ENCODE measurements at places on chromosomes 12 and 14.

GRCh38 chr14:65496178-65496993 lies 83.9 kb downstream of the FUT8 start:
- peak; percentile 8 for DNase-seq

GRCh38 chr12:92085040-92085735 lies 60.5 kb downstream of the BTG1 start:
- no peak for DNase-seq

GRCh38 chr14:61342486-61342885 lies 21.1 kb downstream of the PRKCH start:
- DNase-seq: no peak

- no peak for DNase-seq
These were observed 36.3 kb downstream of the SNRNP35 start for GRCh38 chr12:123494124-123494851.

DNA sequence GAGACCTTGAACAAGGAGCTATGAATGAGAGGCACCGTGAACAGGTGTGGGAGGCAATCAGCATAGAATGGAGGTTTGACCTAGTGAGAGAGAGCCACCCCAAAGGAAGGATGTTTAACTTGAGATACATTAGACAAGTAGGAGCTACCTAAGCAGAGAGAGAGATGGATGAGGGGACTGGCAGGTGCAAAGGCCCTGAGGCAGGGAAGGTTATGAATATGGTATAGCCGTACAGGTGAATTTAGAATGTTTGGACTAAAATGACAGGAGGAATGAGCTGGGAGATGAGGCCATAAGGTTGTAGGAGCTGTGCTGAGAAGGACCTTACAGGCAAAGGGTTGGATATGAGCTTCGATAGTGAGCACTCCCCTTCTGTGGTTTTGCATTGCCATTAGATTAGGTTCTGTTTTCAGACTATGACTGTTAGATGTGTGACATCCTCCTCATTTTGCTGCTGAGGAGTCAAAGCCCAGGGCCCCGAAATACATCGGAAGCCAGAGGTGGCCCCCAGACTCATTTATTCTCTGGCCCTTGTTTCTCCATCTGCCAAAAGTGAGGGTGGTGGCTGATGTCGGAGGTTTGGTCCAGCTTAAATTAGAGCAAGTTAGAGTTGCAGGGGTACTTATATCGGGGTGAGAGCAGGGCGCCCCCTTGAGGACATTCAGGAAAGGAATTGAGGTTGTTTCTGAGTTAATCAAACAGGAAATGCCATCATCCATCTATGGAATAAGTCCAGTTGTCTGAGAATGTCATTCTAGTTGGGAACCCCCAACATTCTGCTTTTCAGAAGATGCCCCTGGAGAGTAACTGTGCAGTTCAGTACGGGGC lies 29.4 kb downstream of the SLC24A4 start:
- DNase-seq: no peak

- peak; percentile 48 for DNase-seq
These were observed 42.5 kb upstream of the BCAT1 start for GRCh38 chr12:24991209-24992049.

DNA sequence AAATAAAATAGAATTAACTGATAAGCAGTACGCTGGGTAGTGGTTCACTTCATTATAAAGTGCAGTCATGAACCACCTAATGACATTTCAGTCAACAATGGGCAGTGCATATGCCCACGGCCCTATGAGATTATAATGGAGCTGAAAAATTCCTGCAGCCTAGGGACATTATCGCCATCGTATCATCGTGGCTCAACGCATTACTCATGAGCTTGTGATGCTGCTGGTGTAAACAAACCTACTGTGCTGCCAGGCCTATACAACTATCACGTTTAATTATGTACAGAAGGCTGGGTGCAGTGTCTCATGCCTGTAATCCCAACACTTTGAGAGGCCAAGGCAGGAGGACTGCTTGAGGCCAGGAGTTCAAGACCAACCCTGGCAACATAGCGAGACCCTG lies 62.3 kb upstream of the TMEM263 start:
- DNase-seq: no peak

- DNase-seq: no peak
These were observed 215.0 kb downstream of the BMP4 start for GRCh38 chr14:53741479-53742232.

DNA sequence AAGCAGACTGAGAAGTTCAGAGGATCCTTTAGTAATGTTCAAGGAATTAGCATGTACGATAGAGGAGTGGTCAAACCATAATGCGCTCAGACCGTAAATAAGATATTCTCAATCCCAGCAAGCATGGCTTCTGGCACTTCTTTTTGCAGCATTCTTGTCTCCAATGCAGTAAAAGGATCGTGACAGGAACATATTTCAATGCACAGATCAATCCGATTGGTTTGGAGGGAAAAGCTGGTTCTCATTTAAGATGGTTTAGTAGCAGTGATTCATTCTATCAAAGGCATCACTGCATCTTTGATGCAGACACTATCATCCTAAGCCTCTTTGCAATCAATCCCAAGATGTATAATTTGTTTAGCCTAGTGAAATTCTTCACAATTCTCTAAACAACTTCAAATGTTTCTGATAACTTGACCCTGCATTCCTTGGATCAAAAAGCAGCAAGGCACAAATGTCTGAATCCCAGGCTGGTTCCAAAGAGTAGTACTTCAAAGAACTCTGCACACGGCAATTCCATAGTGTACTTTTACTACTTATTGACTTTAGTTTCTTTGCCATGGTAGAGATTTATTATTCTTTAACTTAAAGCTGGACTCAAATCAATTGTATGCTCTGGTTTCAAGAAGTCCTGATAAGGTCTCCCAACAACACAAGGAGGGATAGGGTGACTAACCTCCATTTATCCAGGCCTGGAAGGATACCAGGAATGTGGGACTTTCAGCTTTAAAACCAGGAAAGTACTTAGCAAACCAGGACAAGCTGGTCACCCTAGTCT lies 96.8 kb upstream of the MDM1 start:
- no peak for DNase-seq

DNA sequence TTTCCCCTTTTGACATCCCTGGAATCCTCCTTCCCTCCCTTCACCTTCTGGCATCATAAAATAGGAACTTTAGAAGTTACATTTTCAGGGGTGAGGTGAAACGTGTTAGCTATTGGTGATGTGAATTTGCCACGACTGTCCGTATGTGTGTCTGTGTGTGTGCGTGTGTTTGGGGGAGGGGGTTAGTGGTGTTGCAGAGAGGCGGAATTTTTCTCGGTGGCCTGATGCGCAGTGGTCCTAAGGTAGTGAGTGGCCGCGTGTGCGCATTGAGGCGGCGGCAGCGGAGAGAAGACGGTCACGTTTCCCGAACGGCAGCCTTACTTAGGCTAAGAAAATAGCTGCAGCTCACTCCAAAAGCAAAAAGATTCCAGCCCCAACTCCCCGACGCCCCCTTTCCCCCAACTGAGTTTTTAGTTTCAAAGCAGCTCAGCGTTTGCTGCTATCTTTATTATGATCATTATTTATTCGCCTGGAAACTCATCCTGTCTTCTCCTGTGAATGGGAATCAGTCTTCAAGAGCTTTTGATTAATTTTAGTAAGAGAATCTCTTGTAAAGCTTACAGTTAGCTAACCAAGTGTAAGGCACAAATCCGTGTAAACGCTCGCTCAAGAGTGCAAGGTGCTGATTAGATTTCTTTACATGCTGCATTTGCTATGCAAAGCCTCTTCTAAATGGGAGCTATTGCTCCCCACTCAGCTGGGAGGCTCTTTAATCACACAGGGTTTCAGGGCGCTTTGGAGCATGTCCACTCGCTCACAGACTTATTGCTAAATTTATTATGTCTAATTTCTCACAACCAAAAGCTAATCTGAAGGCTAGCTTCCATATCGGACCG lies 4.7 kb downstream of the FLRT2 start:
- no peak for DNase-seq

DNA sequence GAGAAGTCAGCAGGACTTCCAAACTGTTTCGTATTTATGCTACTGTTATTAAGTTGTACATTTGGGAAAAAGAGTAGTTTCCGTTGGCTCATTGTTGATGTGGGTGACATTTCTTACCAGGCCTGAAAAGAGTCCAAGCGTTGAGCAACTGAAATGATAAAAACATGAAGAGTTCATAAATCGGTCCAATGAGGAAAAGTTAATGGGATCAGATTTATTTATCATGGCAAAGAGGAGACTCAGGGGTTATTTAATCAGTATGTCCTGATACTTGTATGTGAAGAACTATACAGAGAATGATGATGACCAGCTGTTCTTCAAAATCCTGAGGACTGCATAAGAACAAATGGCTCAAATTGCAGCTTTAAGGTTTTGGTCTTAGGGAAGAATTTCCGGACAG lies 7.7 kb downstream of the VRK1 start:
- DNase-seq: no peak

DNA sequence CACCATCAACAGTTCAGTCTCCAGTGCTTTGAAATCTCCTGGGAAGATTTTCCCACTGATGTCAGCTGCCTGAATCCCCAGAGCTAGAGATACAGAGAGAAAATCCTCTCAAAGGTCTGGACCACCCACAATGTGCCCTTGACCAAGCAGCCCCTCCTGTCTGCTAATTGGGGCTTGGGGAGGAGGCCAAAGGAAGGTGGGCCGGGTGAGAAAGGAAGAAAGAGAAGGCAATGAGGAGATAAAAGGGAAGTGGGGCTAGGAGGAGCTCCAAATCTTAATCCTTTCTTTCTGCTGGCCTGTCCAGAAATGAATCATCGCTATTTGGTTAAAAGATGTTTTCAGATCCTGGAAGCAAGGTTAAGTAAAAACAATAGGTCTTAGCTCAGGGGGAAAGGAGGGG lies 322.9 kb downstream of the BCL11B start:
- no peak for DNase-seq

DNA sequence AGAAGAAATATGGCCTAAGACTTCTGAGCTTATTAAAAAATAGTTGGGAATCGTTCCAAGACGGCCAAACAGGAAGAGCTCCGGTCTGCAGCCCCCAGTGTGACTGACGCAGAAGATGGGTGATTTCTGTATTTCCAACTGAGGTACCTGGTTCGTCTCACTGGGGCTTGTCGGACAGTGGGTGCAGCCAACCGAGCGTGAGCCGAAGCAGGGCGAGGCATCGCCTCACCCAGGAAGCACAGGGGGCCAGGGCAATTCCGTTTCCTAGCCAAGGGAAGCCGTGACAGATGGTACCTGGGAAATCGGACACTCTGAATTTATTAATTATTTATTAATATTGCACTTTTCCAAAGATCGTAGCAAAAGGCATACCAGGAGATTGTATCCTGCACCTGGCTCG lies 857.8 kb downstream of the C12orf50 start:
- no peak for DNase-seq

- no peak for DNase-seq
These were observed 1.4 kb downstream of the PSMB5 start for GRCh38 chr14:23033251-23033727.

DNA sequence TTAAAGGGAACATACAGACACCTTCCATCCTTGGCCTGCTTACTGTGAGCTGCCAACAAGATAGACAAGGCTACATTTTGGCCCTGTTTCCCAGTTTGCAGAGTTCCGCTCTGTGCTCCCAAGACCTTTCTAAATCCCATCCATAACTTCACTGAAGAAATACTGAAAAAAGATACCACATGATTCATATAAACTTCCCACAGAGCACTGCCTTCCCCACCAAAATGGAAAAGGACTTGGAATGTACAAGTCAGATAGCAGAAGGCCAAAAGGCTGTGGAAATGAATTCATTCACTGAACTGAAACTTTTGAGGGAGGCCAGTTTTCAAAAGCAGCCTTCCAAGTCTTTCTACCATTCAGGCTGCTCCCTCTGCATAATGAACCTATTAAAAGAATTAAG lies 29.6 kb downstream of the PDZRN4 start:
- DNase-seq: no peak

DNA sequence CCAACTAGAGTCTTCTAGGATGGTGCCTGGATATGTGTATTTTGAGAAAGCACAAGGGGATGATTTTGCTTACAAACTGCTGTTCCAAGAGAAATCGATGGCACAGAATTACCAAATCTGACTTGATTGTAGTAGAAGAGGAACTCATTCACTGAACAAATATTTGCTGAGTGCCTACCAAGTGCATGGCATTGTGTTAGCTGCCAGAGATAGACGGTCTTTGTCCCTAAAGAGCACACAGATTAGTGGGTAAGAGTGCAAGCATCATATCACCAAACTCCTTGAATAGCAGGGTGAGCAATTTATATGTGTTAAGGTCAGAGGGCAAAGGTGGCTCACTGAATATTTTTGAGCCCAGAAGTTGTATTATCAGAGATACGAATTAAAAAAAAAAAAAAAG lies 3.5 kb upstream of the FOXN3 start:
- DNase-seq: no peak
